Activated CD8-positive, alpha-beta memory T cell treated with anti-CD3 and anti-CD28 coated beads for 48 hours (primary cell): ENCODE measurements at places on chromosomes 4 and X.

DNA sequence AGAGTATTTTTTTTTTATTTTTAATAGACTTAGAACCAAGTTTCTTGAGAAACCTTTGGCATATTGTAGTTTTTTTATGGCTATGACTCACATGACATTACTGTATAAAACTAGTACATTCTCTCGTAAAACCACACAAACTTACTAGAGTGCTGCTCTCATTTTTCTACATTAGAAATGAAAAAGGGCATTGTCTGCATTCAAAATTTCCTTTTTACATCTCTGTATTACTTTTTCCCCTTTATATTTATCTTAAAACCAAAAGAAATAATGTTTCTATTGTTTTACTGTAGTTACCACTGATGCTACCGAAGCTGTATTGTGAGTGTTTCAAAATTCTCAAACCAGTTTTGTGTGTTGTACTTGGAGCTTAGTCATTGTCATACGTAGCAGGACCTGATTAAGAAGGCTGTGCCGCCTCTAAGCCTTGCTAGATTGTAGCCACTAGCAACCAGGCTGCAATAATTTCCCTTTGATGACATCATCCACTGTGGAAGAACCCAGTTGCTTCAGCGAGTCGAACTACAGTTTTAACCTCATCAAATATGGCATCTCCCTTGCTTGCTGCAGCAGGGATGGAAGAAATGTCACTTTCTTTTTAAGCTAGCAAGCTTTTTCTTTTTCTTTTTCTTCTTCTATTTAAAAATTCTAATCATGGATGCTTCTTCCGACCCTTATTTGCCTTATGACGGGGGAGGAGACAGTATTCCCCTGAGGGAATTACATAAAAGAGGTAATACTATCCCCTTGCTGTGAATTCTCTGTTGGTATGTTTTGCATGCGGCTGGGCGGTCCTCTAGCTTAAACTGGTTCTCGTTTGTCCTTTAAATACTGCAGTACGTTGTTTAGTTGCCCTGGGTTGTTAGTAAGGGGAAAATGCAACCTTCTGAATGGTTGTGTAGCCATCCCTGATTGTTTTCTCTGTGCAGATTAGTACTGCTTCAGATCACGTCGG, 39.6 kb downstream of the CLCN3 start:
- peak; percentile 11 for DNase-seq

GRCh38 chrX:144259054-144259453, 375.2 kb downstream of the UBE2NL start:
- DNase-seq = no peak

GRCh38 chr4:77437079-77437478, 168.5 kb upstream of the CXCL13 start:
- no peak for DNase-seq

DNA sequence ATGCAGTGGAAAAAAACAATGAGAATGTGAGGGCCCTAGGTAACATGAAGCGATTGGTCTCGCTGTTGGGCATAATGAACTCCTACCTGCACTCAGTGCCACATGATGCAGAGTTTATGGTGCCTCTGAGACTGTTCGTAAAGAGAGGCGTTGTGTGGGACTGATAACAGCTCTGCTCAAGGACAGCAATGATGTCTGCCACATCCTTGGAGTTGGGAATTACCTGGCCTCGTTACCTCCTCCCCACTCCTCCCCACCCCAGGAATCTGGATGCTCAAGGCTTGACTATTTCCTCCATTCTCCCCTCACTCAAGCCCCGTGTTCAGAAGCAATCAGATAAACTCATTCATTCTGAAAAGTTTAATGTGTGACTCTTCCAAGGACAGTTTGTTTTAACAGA, 148.0 kb upstream of the JADE1 start:
- no peak for DNase-seq

DNA sequence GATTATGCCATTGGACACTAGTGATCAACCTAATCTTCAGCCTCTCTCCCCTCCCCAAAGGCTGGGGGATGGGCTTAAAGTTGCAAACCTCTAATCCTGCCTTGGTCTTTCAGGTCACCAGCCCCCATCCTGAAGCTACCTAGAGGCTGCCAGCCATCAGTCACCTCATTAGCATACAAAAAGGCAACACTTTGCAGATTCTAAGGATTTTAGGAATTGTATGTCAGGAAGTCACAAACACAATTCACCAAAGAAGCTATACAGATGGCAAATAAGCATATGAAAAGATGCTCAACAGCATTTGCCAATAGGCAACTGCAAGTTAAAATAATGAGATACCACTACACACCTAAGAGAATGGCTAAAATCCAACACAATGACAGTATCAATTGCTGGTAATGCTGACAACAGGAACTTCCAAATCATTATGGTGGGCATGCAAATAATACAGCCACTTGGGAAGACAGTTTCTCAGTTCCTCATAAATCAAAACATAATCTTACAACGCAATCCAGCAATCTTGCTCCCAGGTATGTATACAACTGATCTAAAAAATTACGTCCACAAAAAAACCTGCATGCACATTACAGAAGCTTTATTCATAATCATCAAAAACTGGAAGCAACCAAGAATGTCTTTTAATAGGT, 9.0 kb upstream of the PIM2 start:
- DNase-seq = no peak

DNA sequence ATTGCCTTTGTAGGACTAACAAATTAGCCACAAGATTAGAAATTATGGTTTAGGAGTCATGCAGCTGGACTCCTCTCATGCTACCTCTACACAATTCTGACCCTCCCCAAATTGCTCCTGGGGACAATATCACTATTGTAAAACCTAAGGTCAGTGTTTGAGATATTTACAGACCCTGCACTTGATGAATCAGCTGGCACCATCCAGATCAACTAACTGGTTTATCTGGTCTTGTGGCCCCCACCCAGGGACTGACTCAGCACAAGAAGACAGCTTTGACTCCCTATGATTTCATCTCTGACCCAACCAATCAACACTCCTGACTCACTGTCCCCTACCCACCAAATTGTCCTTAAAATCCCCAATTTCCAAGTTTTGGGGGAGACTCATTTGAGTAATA, 192.4 kb downstream of the STPG2 start:
- no peak for DNase-seq

DNA sequence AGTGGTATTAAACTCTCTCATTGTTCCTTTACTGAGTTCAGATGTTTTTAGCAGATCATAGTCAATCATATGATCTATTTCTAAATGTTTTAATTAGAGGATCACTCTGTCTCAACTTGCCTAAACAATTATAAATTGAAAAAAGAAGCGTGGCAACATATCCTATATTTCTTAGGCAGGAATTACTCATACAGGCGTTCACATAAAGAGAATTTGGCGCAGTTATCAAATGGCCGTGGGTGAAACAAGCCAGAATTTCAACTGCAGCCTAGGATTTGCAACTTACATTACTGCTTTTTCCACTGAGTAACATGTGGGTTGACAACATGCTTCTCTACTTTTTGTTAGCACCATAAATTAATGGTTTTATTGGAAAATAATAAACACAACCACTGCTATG, 141.3 kb downstream of the CPE start:
- no peak for DNase-seq

DNA sequence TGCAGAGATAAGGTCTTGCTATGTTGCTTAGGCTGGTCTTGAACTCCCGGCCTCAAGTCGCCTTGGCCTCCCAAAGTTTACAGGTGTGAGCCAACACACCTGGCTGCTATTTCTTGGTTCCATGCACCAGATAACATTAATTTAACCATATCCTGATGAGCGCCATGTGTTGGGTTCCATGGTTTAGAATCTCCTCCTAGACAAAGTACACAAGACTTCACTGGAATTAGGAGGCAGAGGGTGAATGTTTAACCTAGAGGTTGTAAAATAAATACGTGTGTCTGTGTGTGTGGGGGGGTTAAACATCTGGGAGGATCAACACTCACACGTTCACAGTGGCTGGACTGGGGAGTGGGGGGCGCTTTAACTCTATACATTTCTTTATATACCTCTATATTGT, 32.4 kb upstream of the SORCS2 start:
- no peak for DNase-seq

DNA sequence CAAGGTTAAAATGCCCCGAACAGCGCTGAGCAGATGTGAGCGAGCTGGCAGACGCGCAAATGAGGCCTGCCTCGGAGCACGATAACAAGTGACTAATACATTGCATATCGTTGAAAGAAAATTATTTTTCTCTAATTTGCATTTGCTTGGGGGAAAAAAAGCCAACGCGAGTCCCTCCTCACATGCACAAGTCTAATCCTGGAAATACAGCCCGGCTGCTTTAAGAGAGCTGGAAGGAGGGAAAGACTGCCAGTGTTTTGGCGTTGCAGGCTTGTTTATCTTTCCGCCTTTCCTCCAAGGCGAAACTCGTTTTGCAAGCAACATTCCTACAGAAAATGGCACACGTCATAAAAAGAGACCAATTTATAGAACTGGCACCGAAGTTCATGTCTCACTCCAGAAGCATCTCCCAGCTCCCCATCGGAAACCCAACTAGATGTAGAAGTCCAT, 12.6 kb downstream of the BCOR start:
- no peak for DNase-seq

GRCh38 chr4:41436419-41436818, 101.5 kb upstream of the LIMCH1 start:
- DNase-seq = no peak
